DMS 273 treated with DMSO at 0.1 percent for 48 hours (cell line): ENCODE measurements at places on chromosomes 3 and 15.
A peak's percentile ranks its signal among the peaks of the same experiment; 100 is the strongest.

DNA sequence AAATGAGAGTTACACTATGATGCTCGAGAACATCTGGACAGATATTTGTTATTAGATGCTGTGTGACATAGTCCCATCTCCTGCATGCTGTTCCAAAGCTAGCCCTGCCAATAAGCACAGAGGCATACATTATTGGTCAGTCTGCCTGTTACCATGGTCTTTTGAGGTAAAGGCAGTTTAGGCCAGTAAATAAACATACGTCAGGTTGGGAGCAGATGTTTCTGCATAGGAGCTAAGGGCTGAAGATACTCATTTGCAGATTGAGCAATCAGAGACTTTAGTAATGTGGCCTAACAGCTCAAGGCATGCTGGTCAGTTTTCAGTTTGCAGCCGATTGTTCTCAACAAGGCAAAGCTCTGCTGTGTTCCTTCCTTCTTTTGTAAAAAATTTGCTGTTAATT, 192.9 kb downstream of the ADAMTSL3 start:
- DNase-seq, result peak; percentile 37

DNA sequence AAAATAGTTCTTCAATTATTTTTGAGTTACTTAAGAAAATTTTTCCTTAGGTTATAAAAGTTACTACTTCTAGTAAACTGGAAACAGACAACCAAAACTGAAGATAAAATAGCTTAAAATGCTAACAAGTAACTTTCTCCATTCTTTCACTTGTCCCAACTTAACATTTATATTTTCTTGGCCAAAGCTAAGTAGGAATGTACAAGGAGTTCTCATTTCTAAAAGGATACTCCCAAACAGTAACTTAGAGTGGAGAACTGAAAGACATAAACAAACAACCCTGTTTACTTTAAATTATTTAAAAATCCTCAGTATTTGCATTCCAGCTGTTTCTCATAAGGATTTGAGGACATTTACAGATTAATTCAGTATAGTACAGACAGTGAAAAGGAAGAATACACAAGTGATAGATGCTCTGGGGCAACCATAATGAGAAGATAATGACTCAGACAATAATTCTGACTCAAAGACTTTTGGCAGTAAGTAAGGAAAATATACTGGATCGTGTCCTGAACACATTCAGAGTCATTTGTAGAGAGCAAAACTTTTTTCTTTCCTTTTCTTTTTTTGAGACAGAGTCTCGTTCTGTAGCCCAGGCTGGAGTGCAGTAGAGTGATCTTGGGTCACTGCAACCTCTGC, 29.2 kb upstream of the ANXA2 start:
- DNase-seq, result no peak

DNA sequence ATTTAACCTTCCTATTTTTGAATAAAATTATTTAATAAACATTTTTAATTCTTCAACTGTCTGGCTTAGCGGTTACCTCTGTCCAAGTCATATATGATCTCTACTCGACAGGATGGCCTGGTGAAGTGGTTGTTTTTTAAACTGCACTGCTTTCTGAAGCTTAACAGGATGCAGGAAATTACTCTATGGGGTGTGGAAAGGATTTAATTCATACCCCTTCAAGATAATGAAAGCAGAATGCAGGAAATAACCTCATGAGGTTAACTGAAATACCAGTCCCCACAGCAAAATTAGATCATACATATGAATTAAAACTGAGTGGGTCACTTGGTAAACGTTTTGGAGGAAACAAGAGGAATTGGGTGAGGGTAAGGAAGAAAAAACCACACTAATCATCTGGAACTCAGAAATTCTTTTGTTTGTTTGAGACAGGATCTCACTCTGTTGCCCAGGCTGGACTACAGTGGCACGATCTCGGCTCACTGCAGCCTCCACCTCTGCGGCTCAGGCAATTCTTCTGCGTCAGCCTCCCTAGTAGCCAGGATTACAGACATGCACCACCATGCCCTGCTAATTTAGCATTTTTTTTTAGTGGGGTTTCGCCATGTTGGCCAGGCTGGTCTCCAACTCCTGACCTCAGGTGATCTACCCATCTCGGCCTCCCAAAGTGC, 50.1 kb downstream of the LYSMD4 start:
- DNase-seq, result no peak

DNA sequence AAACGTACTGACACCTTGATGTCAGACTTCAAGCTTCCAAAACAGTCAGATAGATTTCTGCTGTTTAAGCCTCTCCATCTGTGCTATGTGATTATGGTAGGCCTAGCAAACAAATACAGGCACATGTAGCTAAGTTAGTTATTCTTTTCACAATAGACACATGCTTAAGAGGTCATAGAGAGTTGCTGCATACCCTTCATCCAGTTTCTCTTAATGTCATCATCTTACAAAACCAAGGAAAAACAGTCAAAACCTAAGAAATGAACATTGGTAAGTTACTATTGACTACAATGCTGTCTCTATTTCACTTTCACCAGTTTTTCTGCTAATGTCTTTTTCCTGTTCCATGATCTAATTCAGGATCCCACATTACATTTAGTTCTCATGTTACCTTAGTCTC, 946.8 kb downstream of the TUSC7 start:
- DNase-seq, result no peak

DNA sequence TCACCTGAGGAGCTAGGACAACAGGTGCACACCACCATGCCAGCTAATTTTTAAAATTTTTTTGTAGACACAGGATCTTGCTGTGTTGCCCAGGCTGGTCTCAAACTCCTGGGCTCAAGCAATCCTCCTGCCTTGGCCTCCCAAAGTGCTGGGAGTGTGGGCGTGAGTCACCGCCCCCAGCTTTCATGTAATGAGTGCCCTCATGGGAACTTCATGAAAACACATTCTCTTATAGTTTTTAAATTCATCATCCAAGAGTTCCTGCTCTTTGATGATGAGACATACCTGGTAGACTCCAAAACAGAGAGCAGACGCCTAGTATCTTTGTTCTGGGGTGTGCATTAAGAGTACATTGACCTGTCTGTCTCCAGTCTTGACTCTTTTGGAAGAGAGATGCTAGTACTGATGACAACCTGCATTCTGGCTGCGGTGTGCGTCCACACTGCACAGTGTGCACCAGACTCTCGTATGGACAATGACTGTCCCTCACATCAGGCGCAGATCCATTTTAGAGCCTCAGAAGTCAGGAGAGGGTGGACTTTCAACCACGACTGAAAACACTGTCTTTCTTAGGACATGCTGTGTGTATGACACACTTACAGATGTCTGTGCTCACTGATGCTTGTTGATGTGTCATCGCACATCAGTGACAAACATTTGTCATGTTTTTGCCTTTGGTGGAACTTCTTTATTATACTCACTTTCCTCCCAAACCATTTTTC, 2.0 kb downstream of the NRROS start:
- no peak for DNase-seq

DNA sequence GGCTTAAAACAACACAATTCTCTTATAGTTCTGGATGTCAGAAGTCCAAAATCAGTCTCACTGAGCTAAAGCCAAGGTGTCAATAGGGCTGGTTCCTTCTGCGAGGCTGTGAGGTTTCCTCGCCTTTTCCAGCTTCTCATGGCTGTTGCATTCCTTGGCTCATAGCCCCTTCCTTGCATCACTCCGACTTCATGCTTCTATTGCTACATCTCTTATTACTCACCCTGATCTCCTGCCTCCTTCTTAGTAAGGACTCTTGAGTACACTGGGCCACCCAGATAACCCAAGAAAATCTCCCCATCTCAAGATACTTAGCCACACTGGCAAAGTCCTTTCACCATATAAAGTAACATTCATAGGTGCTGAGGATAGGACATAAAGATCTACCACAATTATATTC, 193.9 kb downstream of the ADAMTS17 start:
- DNase-seq, result no peak

GRCh38 chr3:28008235-28008634, 233.2 kb upstream of the CMC1 start:
- DNase-seq, result no peak
